ENCODE measurements at places on chromosomes 12 and 14.
A peak's percentile ranks its signal among the peaks of the same experiment; 100 is the strongest.

- DNase-seq, result no peak
These were observed 24.8 kb upstream of the RAB35 start for GRCh38 chr12:120141336-120141735.

DNA sequence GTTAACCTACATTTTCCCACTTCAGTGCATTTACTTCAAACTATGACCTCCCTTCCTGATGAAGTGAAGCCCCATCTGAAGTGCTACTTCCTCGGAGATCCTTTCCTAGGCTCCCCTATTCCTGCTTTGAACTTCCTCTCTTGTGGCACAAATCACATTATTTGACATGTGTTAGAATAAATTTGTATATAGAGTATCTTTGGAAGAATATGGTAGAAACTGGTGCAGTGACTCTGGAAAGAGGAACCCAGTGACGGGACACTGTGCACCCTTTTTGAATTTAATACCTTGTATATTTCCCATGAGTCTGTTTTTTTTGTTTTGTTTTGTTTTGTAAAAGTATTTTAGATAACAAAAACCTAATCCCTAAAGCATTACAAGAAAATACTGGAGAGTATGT lies 66.4 kb upstream of the SRSF5 start:
- DNase-seq, result no peak

DNA sequence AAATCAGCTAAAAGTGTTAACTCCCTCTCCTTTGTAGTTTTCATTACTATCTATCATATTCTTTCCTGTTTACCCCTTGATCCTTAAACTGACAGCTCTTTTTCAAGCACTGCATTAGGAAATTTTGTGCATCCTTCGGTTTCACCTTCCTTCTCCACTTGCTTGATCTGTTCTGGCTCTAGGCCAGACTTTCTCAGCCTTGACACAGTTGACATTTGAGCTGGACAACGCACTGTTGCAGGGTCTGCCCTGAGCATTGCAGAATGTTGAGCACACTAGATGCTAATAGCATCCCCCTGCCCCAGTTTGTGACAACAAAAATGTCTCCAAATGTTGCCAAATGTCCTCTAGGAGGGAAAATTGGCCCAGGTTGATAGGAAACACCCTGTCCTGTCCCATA lies 75.4 kb upstream of the KCNJ8 start:
- DNase-seq, result no peak

DNA sequence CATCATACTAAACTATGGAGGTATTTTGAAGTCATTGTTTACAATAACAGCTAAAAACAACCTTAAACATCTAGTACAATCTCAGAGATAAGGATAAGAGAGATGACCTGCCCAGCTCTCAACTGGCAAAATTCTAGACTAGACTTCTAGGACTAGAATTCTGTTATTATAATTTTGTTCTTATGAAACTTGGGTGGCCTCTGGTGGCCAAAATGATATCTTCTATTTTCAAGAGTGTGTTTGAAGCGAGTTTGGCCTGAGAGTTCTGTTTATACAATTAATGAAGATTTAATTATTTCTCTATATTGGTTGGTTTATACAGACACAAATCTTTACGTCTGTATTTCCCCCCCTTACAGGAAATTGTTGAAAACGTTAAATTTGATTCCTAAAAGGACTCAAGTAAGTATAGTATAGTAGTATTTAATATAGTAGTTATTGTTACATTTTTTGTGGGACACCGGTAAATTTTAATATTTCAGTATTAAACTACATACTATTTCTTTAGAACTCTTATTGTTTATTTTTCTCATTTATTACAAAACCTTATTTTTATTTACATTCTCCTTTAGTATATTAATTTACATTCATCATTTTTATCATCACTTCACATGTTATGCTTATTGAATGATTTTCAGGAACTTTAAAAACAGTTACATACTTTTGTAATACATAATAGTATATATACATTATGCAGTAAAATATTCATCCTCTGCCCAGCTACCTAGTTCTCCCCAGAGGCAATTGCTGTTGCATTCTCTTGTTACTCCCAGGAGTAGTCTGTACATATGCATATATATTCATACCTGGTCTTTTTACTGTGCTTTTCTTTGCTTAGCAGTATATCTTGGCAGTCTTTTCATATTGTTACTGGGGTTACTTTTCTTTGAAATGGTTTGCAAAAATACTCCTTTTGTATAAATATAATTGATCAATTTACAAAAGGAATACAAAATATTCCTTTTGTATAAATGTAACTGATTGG lies 6.6 kb downstream of the PPHLN1 start:
- peak; percentile 66 for DNase-seq

DNA sequence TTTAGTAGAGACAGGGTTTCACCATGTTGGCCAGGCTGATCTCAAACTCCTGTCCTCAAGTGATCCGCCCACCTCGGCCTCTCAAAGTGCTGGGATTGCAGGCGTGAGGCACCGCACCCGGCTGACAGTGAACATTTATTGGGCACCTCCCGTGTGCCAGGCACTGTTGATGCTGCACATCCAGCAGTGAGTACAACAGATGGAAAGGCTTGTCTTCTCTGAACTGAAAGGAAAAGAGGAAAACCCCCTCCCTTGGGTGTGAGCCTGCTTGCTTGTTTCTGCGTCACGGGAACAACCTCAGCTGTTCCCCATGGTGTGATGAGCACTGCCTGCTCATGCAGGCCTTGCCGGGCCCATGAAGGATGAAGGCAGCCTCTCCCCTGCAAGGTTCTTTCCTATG lies 39.5 kb downstream of the DGLUCY start:
- no peak for DNase-seq

GRCh38 chr12:2719392-2719791 lies 75.4 kb upstream of the FKBP4 start:
- no peak for DNase-seq

DNA sequence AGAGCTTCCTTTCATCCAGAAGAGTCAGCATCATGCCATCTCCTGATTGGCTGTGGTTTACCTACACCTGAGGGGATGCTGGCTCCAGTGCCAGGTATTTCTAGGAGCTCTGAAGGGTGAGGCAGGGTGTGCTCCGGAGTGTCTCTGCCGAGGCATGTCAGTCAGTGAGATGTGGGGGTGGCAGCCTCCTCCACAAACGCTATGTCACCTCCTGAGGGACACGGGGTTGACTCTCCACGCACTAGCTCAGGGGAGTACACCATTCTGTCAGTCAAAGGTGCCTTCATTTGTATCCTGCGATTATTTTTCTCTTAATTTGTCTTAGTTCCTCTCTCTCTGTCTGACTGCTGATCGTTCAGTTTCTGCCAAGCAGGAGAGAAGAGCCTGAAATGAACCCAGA lies 604.5 kb downstream of the VRK1 start:
- DNase-seq, result no peak

DNA sequence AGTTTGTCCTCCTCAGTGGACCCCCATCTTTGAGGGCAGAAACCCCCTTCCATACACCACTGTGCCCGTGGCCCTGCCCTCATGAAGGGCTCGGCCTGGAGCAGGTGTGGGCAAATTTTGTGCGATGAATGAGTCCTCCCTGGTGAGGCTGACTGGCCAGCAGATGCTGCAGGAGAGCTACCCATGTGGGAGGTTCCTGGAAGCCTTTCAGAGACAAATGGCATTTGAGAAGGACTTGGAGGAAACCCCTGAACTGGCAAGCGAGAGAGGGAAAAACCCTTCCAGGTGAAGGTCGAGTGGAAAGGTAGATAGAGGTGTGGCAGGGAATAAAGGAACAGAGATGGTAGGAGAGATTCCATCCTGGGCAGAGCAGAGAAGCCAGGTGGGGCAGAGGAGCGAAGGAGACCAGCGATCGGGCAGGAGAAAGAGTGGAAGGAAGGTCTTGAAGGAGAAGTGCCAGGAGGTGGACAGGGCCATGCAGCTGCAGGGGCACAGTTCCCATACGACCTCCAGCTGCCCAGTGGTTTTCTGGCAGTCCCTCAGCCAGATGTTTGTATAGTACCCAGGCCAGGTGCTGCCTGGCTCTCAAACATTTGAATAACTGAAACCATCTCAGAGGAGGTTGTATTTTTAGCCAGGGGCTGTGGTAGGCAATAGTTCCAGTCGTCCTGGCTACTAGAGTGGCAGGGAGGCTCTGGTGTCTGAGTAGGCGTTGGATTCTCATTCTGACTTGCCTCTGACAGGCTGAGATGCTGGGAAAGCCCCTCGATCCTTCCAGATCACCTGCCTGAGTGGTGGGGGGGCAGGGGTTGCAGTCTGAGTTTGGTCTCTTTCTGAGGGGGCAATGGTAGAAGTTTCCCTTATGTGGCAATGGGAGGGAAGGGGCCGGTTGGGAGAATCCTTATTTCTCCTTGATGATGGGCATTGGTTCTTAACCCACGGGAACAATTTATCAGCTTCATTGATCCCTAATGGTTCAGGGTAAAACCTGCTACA lies 40.1 kb downstream of the FBXL14 start:
- DNase-seq, result no peak

DNA sequence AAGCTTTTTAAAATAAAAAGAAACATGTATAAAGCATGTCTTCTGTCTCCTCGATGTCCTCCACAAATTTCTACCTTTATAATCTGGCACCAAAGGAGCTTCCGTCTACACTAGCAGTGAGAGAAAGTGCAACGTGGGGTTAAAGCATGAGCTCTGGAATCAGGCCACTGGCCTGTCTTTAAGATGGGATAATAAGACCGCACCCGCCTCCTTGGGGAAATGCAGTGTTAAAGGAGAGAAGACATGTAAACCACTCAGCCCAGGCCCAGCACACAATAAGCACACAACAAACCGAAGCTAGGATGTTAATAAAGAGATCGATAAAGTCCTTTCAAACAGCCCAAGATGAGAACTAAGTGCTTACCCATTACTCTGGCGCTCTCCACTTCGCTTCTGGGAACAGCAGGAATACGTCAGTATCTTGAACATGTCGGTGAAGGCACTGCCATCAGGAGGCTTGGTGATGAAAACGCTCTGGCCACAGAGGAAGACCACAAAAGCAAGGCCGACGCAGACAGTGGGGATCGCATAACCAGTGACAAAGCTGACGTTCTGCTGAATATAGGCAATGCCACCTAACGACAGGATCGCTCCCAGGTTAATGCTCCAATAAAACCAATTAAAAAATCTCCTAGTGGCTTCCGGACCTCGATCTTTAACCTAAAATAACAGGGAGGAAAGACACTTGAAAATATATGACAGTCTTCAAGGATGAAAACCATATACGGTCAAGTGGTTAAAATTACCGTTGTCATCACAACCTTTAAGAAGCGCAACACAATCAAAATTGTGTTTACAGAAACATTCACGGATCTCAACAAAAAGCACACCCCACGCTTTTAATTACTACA lies 9.1 kb downstream of the SLC15A4 start:
- DNase-seq, result no peak

DNA sequence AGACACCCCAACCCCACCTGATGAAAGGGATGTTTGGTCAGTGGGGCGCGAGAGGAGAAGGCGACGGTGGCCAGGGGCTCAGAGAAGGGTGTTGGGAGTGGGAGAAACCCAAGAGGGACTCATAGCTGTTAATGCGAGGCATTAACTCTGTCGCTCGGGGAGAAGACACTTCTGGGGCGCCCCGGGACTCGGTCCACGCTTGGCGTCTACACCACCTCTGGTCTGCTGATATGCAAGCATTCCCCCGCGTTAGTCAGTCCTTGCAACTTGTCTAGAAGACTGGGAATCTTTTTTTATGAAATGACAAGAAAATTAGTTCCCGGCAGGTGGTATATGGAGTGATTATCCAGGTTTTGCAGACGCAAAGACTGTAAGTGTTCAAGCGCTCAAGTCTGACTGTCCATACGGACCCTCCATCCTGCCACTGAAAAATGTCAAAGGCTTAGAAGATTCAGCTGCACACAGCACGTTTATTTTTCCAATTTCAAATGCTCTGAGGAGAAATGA lies 360 bp upstream of the SLC35F4 start:
- DNase-seq, result no peak

- peak; percentile 55 for DNase-seq
These were observed at the start of gene GDF11 for GRCh38 chr12:55742719-55743405. Gene GDF11 (plus strand): TSS chr12:55743122. CDS start chr12:55743317, 195 bp downstream.

DNA sequence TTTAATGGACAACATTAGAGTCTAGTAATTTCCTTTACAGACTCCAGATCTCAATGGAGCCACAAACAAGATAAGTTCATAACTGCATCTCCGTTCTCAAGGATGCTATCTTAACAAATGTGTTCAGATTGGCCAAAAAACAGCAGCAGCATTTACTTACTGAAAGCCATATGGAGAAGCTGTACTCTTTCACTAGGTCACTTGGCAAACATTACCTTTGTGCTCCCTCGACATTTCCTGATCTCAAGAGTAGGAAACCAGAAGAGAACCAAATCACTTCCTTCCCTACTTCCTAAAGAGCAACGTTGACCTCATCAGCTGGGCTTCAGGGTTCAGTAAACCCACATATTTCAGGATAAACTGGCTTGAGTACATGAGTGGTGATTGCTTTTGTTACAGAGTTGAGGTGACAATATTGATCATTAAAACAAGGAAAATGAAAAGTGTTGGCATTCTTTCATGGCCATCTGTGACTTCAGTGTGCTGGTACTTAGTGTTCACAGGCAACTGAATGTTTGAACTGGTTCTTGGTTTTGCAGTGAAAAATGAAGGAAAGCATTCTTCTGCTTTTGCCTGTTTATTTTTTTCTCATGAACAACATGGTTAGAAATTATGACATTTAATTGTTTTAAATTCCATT lies 449.6 kb downstream of the TMEM117 start:
- DNase-seq, result no peak

DNA sequence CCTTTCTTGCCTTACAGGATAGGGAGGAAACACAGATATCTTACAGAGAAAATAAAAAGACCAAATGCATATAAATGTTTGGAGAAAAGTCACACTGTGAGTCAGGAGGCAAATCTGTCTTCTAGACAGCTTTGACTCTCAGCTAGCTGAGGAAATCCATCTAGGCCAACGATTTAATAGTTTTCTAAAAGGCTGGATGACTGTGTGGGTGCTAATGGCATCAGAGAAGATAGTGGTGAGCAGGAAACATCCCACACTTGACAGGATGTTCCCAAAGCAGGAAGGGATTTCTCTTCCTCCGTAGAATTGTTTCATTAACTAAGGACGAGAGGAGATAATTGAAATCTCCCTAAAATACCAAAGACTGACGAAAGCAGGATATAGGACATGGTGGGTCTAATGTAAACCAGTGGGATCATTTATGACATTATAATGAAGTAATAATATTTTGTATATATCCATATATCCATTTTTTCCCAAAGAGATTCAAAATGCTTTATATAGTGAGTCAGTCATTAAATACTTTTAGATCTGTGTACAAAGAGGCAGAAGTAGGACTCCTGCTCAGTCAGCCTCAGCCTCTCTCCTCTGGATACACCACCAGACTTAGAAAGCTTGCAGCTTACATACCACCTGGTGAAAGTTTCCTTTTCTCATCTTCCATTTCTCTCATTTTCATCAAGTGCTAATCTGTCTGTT lies 44.3 kb upstream of the PSMA6 start:
- DNase-seq, result no peak

Data from NCI-H1105 treated with DMSO at 0.1 percent for 48 hours (cell line).